ENCODE measurements at places on chromosomes 12 and 14. TPM values are rescaled to one million over a fixed set of nuclear protein-coding genes. Genes with fewer than 3 reads are reported as not detected.

Gene PLEKHH1
- 0.17 TPM for total RNA-seq

Gene SPTSSA
- 30.8 TPM for total RNA-seq

Gene KRT85
- not detected for total RNA-seq

Gene KCNA5
- total RNA-seq, result not detected

Gene TBX5
- total RNA-seq, result 26.6 TPM

Gene POTEM
- not detected for total RNA-seq

Gene TAS2R42
- not detected for total RNA-seq

Gene POLE2
- total RNA-seq, result 21.2 TPM

Gene HRK
- 0.17 TPM for total RNA-seq

Gene RNASE2
- total RNA-seq, result not detected

Gene SPX
- total RNA-seq, result not detected

Data from smooth muscle cell of trachea (primary cell).